ENCODE measurements at places on chromosomes 11 and 22.

DNA sequence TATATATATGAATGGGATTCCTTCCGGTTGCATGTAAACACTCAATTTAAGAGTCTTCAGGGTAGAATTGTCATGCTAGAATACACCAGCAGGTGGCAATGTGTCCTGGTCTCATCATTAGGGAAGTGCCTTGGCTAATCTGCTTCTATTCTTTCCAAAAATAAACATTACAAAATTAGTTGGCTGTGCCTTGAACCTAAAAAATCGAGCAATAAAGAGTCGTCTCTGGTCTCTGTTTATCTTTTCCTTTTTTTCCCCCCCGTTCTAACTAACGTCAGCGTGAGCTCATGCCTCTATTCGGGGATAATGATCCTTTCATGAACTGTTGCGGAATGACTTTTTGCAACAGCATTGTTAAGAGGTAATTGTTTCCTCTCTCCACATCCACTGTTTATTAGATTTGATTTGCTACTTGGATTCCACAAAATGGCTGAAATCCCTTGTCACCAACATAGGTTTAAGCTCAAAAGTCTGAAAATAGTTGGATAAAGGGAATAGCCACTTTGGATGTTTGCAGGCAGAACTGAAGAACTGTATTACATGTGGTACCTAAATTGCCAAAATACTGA, 1.2 kb upstream of the ARHGEF12 start:
- DNase-seq: peak; percentile 69

DNA sequence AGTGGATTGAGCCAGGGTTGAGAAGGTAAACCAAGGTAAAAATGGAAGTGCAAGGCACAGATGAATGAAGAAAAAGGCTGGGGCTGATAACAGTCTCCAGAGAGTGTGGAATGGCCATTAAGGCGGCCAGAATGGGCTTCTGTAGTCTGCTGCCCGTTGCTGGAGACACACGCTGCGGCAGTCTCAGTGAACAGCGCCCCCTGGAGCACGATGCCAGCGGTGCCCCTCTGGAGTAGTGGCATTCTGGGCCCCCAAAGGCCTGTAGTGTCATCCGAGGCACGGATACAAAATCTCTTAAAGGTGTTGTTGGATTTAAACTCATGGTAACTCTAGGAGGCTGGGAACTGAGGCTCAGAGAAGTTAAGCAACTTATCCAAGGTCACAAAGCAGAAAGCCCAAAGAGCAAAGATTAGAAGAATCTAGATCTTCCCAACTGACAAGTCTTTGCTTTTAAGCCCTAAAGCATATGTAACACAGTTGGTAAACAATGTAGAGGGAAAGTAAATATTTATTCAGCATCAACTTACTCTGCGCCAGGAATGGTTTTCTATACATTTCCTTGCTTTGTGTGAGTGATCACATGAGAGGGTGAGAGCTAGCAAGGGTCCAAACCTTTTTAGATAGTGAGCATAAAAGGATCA, 18.2 kb downstream of the KCNJ1 start:
- peak; percentile 79 for DNase-seq

DNA sequence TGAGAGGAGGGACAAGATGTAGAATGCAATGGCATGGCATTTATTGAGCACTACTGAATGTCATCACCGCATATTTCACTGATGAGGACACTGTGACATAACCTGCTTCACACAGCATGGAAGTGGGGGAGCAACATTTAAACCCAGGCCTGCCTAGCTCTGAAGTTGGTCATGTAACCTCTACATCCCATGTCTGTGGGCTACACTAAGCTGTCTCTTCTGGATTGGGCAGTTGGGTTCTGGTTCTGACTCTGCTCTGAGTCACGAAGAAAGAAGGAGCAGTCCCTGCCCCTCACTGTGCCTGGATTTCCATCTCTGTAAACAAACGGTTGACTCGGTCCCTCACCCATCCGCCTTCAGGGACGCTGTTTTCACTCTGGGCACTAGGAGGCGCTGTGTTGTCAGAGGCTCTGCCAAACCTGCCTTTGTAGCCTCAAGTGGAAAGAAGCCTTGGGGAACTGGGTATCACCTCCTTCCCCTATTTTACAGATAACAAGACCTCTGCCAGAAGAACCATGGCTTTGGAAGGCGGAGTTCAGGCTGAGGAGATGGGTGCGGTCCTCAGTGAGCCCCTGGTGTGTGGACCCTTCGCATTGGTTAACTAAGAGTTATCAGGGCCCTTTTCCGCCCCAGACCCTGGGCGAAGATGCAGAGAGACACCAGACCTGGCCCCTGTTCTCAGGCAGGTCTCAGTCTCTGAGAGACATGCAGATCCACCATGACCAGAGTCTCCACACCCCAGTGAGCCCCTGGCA, 12.7 kb upstream of the ARHGEF17 start:
- peak; percentile 91 for DNase-seq

- DNase-seq: peak; percentile 76
Observed at GRCh38 chr11:82732734-82733443, 775 bp downstream of the FAM181B start.

- no peak for DNase-seq
Observed at GRCh38 chr11:116096272-116096995, 592.2 kb upstream of the CADM1 start.

DNA sequence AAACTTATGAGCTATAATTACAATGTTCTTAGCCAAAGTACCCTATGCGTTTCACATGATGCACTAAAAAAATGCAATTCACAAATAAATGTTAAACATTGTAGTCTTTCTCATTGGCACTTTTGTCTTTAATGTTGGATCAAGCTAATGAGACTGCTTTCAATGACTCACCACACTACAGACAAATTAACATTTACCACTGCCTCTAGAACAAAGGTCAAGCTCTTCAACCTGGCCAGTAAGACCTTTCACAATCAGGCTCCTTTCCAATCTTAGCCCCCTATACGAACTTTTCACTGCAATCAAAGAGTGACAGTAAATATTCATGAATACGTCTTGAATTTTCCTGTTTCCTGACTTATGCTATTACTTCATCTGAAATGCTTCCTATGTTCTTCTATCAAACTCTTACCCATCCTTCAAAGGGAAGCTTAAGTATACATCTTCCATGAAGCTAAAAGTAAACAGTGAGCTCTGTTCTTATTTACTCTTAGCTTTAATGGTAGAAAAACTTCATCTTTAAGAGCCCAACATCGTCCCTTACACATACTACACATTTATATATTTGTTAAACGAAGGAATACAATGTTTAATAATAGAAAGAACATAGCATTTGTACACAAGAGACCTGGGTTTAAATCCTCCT, 326.6 kb upstream of the PITPNB start:
- DNase-seq: no peak

DNA sequence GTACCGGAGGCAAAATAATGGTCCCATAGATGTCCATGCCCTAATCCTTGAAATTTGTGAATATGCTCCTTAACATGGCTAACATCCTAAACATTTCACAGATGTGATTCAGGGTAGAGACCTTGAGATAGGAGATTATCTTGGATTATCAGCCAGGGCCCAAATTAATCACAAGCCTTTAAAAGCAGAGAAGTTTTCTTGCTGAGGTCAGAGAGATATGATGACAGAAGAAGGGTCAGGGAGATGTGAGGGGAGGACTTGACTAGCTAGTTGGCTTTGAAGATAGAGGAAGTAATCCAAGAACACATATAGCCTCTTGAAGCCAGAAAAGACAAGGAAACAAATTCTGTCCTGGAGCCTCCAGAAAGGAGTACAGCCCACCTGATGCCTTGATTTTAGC, 19.1 kb upstream of the FDX1 start:
- DNase-seq: no peak

- DNase-seq: peak; percentile 76
Observed at GRCh38 chr11:120710354-120711131, 199.0 kb downstream of the GRIK4 start.

DNA sequence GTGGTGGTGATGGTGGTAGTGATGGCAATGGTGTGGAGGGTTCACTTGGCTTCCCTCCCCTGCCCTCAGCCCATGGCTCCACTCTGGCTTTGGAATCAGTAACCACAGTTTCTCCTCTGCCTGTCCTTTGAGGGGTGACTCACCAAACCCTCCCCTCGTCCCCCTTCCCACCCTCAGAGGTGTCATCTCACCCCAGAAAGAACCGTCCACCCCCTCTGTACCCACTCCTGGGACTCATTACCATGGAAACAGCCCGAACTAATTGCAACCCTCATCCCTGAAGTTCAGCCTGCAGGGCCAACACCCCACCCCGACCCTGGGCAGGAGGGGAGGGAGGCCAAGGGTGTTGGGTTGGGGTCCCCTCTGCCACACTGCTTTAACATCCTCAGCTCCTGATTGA, 26.6 kb downstream of the PHLDB1 start:
- DNase-seq: no peak

DNA sequence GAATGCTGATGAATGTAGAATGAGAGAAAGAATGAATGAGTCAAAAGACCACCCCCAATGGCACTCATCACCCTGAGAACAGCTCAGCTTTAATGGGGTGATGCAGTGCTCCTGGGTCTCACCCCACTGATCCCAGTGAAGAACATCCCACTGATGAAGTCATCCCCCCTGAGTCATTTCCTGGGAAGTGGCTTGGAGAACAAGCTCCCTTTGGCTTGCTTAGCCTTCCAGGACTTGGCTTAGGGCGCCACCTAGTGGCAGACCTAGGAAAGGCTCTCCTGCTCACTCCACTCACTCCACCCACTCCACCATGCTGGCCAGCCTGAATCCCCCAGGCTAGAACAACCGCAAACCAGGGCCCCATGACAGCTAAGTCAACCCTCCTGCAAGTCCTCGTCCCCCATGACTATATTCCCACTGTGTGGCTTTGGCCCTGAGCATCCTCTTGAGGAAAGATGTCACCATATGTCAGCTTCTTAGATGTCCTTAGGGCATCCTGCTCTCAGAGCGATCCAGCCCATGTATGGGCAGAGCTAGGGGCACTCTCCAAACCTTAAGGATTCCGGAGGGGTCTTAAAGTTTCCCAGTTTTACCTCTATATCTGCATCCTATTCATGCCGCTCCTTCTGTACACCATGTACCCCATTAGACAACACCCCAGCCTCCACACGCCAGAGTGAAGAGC, 17.8 kb upstream of the TMPRSS13 start:
- DNase-seq: peak; percentile 87

DNA sequence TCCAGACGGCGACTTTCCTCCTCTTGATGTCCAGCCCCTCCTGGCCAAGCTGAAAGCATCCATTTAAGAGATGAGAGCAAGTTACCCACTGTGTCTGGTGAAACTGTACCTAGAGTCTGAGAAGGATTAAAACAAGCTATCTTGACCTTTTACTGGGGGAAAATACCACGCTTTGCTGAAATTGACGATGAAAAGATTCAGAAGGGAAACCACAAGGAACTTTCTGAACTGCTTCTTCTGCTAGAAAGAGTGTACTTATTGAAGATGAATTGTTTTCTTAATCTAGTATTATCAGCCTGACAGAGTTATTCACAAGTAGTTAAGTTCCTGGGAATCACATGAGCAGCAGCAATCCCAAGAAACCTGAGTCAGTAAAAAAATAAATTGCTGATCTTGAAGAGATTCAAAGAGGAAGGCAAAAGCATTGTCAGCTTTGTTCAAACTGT, 13.1 kb upstream of the MS4A6A start:
- no peak for DNase-seq

- DNase-seq: no peak
Observed at GRCh38 chr11:115544422-115544948, 40.3 kb upstream of the CADM1 start.

DNA sequence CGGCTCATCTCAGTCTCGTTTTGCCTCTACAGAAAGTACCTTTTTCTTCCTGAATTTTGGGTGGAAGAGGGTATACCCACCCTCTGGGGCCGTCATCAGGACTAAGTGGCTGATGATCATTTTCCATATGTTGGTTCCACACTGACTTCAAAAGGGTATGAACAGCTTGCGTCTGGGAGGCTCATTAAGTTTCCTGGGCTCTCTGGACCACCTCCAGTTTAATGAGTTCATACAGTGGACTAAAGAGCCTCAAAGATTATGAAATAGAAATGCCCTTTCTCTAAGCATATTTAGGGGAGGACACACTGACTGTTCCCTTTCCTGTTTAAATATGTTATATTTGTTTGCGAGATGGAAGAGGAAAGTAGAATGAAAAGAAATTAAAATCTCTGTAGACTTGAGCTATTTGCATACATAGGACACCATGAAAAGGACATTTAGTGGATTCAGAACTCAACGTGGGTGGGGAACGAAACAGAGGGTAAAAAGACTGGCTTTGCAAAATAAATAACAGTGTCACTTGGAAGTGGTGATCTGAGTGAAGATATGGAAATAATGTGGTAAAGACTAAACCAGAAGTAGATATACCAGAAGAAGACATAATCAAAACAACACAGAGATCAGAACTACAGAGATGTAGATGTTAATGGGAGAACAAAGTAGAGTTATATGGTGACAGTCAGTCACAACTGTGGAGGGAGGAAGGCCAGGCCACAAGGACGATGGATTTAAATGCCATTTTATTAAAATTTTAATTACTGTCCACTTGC, 18.7 kb downstream of the LDLRAD3 start:
- DNase-seq: no peak

DNA sequence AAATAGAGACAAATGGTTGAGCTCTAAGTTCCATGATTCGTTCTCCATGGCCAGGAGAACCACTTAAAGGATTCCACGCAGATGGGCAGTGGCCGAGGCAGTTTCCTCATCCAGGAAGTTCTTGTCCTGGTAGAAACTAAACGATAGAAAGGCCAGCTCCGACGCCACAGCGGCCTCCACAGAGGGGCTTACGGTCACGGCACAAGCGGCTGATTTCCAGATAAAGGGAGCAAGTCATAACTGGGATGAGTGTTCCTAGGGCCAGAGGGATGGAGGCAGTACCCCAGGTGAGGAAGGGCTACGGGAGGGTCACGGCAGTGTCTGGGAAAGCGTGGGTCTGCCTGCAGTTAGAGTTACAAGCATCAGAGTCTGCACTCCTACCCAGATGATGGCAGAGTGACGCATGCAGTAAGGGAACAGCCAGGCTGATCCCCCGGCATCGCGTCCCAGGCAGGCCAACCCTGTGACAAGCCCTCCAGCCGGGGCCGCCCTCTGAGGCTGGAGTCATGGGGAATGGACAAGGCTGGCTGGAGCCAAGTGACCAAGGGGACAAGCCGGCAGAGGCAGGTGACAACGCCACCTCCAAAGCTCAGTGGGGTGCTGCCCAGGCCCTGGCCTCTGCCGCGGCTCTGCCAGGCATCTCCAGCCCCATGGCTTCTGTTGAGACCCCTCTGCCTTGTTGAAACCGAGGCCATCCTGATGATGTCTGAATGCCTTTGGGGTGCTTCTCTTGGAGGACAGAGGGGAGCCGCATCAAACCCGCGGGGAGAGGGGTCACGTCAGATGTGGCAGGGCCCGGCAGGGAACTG, 475.1 kb downstream of the BRD1 start:
- DNase-seq: no peak

DNA sequence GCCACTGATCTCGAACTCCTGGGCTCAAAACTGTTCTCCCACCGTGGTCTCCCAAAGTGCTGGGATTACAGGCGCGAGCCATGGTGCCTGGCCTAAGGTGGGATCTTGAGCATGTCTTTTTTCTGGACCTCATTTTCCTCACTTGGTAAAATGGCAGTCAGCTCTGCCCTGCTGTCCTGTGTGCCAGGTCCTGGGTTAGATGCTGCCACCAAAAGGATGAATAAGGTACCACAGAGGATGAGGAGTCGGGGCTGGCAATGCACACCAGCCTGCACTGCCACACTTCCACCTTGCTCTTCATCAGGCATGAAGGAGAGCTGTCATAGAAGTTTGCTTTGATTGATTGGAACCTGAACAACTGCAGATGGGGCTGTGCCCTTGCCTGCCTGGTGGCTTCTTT, 32.3 kb downstream of the ACO2 start:
- DNase-seq: peak; percentile 76
